ENCODE measurements at places on chromosomes 1 and 21.

DNA sequence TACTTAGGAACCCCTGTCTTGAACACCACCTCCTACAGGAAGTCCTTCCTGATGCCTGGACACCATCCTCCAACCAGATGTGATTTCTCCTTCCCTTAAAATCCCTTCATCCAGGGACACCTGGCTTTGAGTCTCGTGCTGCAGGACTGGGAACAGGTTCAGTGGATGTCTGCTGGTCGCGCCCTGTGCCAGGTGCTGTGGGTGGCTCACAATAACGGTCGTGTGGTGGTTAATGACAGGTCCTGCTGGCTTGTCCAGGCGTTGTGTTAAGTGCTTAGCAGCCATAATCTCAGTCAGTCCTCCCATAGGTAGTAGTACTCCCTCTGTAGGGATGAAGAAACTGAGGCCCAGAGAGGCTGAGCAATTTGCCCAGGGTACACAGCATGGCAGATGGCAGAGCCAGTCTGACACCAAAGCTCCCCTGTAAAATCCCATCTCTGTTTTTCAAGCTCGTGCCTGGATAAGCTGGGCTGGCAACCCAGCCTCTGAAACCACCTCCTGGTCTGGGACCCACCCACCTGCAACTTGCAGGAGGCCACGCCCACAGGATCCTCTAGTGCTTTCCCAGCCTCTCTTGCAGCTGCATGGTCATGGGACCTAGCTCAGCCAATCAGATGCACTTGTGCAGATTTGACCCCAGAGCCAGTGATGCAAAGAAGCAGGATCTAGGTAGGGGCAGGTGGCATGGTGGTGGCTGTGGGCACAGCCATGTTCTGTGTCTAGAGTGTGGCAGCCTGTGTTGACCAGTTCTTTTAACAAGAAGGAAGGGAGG lies 106.0 kb upstream of the IFFO2 start:
- DNase-seq: no peak
- H3K36me3 ChIP-seq: peaks cover 3% of the 10 kb centered on the region
- H3K4me1 ChIP-seq: peaks cover 5% of the 10 kb centered on the region

- H3K4me3 ChIP-seq: no peak overlapping the region
- peaks cover 14% of the 10 kb centered on the region for H3K36me3 ChIP-seq
- no peak overlapping the region for H3K27ac ChIP-seq
- DNase-seq: no peak
Observed at GRCh38 chr1:115067161-115067859, 22.0 kb downstream of the TSPAN2 start.

DNA sequence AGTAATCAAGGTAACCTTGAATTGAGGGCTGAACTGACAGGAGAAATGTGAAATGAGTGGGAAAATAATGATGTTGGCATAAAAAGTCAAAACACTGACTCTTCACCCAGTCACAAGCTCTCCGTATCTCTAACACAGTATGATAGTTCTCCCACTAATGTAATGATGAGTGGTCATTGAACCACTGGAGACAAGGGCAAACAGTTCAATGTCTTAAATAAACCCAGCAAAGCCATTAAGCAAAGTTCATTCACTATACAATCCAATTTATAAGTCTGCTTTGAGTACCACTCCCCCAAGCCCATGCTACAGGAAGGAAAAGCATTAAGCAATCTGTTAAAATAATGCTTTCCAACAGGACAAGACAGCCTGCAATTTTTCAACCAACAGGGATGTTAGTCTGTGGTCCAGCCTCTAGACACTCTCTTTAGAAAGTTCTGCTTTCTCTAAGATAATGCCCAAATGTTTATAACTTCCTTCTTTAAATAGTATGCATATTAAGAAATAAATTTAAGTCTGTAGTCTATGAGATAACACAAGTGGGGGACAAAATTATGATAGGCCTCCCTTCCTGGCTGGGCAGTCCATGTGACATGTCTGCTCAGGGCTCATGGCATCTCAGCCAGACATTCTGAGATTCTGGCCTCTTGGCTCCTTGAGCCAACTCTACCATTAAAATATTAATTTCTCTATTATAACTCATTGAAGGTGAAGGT lies 25.5 kb upstream of the DDAH1 start:
- H3K27ac ChIP-seq: no peak overlapping the region
- H3K4me1 ChIP-seq: no peaks in the 10 kb centered on the region
- H3K36me3 ChIP-seq: no peaks in the 10 kb centered on the region
- H3K27me3 ChIP-seq: peaks cover 18% of the 10 kb centered on the region
- no peak overlapping the region for H3K4me3 ChIP-seq
- DNase-seq: no peak

DNA sequence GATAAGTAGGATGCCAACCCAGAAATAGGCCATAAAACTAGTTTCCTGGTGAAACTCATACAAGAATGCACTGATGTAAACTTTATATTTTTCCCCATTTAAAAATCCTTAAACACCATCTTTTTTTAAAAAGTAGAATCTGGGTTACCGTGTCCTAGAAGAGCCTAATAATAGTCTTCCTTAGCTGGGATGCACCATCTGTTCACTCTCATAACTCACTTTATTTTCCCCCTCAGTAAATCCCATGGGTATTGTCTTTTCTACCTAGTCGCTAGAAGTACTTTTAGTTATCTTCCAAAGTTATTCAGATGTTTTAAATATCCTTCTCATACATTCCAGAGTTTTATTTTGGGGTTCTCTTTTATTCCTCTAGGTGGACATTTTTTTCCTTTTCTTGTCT lies 250.2 kb downstream of the PLA2G4A start:
- H3K27ac ChIP-seq: no peak overlapping the region
- no peak overlapping the region for H3K4me3 ChIP-seq
- DNase-seq: no peak
- no peaks in the 10 kb centered on the region for H3K27me3 ChIP-seq
- peaks cover 3% of the 10 kb centered on the region for H3K4me1 ChIP-seq
- peaks cover 4% of the 10 kb centered on the region for H3K36me3 ChIP-seq

DNA sequence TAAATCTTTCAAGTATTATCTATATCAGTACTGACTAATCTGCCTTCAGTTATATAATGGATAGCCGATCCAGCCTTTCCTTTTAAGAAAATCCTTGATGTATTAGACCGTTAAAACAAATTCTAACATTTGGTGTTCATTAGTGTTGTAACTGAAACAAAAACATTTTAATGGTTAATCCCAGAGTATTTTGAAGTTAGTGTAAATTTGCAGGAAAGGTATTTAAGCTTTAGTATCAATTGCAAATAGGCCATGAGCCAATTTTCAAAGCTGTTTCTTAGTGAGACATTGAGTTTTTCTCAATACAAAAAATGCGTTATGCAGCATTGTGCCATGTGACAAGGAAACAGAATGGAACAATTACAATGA lies 29.6 kb downstream of the DISP1 start:
- no peaks in the 10 kb centered on the region for H3K4me1 ChIP-seq
- H3K36me3 ChIP-seq: no peaks in the 10 kb centered on the region
- no peaks in the 10 kb centered on the region for H3K27me3 ChIP-seq

DNA sequence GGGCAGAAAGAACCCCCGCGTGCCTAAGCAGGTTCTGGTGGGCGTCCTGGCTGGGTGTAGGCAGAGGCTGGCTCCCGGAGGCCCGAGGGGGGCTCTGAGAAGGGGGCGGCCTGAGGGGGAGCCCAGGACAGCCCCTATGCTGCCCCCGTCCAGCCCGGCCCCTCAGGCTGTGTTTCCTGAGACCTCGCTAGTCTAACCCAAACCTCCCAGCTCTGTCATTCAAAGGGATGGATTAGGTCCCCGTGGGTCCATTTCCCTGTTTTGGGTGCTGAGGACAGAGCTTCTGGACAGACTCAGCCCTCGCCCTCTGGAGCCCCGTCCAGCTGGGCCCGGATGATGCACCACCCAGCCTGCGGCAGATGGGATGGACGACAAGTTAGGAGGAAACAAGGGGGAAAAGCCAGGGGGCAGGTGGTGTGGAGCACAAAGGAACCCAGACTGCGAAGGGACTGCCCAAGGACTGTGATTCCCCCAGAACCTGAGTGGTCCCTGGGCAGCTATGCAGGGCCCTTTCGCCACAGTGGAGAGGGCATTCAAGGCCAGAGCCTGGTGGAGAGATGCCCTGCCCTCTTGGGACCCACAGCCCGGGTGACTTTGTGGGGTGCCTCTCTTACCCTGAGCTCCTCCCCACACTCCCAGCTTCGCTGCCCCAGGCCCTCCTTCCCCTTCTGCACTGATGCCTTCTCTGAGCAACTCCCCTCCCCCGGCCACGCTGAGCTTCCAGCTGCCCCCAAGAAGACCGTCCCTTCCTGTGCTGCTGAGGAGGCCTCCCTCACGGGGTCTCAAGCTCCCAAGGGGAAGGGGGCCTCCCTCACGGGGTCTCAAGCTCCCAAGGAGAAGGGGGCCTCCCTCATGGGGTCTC lies 2.8 kb downstream of the HES4 start:
- H3K36me3 ChIP-seq: no peaks in the 10 kb centered on the region
- no peak overlapping the region for H3K27ac ChIP-seq
- peaks cover 31% of the 10 kb centered on the region for H3K27me3 ChIP-seq
- H3K4me1 ChIP-seq: peaks cover 4% of the 10 kb centered on the region
- no peak overlapping the region for H3K4me3 ChIP-seq

DNA sequence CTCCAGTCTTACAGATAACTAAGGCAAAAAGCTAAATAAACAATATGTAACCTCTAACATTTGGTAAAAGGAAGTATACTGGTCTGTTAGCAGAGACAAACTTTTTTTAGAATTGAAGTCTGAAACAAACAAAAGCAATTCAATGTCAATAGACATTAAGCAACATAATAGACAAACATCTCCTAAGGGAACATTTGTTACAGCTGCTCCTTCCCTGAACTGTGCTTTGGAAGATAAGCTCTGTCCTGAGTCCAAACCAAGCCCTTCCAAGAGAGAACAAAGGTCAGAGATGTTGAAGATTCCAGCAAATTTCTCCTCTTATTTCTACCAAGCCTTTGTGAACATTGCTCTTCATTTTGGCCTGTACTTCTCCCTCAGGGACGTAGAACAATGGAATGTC lies 25.3 kb downstream of the FMO2 start:
- no peak overlapping the region for H3K4me3 ChIP-seq
- no peak for DNase-seq
- no peak overlapping the region for H3K27ac ChIP-seq
- peaks cover 5% of the 10 kb centered on the region for H3K27me3 ChIP-seq
- no peaks in the 10 kb centered on the region for H3K4me1 ChIP-seq

- H3K4me1 ChIP-seq: peaks cover 2% of the 10 kb centered on the region
- H3K27ac ChIP-seq: no peak overlapping the region
- H3K27me3 ChIP-seq: peaks cover 8% of the 10 kb centered on the region
- no peak overlapping the region for H3K4me3 ChIP-seq
Observed at GRCh38 chr1:43049481-43049880, 90.8 kb upstream of the SLC2A1 start.

GRCh38 chr1:19405761-19406487 lies 79.4 kb downstream of the CAPZB start:
- H3K4me1 ChIP-seq: peaks cover 20% of the 10 kb centered on the region
- H3K27me3 ChIP-seq: no peaks in the 10 kb centered on the region
- H3K36me3 ChIP-seq: peaks cover 9% of the 10 kb centered on the region

DNA sequence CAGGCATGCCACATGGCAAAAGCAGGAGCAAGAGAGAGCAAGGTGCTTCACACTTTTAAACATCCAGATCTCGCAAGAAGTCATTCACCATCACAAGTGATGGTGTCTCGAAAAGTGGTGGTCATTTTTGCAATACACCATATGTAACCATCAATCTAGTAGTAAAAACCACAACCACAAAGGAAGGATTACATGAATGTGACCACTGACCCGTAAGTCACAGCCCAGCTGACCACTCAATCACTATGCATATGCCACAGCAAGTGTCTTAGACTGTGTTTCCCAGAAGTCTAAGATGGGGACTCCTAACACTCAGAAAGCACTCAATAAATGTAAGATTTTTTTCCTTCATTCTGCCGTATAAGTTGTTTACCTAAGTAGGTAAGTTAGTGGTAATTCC lies 76.9 kb downstream of the FH start:
- H3K27ac ChIP-seq: no peak overlapping the region
- H3K36me3 ChIP-seq: no peaks in the 10 kb centered on the region
- DNase-seq: no peak
- H3K4me1 ChIP-seq: peaks cover 2% of the 10 kb centered on the region
- H3K4me3 ChIP-seq: no peak overlapping the region
- no peaks in the 10 kb centered on the region for H3K27me3 ChIP-seq

- peak; percentile 60 for DNase-seq
- peak overlapping the region; percentile 67 for H3K4me3 ChIP-seq
- H3K36me3 ChIP-seq: peaks cover 63% of the 10 kb centered on the region
- no peaks in the 10 kb centered on the region for H3K27me3 ChIP-seq
Observed at GRCh38 chr21:34962586-34963222, 86.4 kb downstream of the RUNX1 start.

- DNase-seq: peak; percentile 35
- no peak overlapping the region for H3K27ac ChIP-seq
- no peaks in the 10 kb centered on the region for H3K4me1 ChIP-seq
- no peak overlapping the region for H3K4me3 ChIP-seq
- peaks cover 11% of the 10 kb centered on the region for H3K36me3 ChIP-seq
Observed at GRCh38 chr1:38834937-38835827, 24.4 kb downstream of the RRAGC start.

GRCh38 chr1:63379583-63379982 lies 12.2 kb downstream of the ALG6 start:
- H3K36me3 ChIP-seq: peaks cover 34% of the 10 kb centered on the region
- no peak for DNase-seq
- H3K27me3 ChIP-seq: no peaks in the 10 kb centered on the region
- H3K27ac ChIP-seq: no peak overlapping the region

DNA sequence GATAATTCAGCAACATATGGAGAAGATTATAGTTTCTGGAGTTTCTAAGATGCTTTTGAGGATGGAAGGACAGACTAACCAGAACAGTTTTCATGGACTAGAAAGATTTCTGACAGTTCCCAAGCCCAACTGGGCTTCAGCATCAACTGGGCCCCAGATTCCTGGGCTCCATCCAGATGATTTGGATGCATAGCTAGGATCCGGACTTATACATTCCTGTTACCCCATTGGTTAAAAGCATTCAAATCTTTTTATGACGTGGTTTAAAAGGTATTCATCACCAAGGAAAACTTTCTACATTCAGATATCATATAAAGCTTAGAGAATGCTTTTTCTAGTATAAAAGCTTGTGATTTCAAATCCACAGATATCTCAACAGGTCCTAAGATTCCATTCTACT lies 29.7 kb downstream of the TSHB start:
- H3K4me1 ChIP-seq: peaks cover 37% of the 10 kb centered on the region
- peaks cover 7% of the 10 kb centered on the region for H3K36me3 ChIP-seq
- peaks cover 10% of the 10 kb centered on the region for H3K27me3 ChIP-seq
- no peak overlapping the region for H3K27ac ChIP-seq
- no peak for DNase-seq

GRCh38 chr1:79817031-79817560 lies 810.6 kb upstream of the ADGRL4 start:
- H3K27ac ChIP-seq: no peak overlapping the region
- H3K36me3 ChIP-seq: no peaks in the 10 kb centered on the region
- no peak overlapping the region for H3K4me3 ChIP-seq
- no peaks in the 10 kb centered on the region for H3K27me3 ChIP-seq

- no peaks in the 10 kb centered on the region for H3K27me3 ChIP-seq
- no peak overlapping the region for H3K27ac ChIP-seq
- H3K4me1 ChIP-seq: peaks cover 3% of the 10 kb centered on the region
- H3K4me3 ChIP-seq: no peak overlapping the region
- no peak for DNase-seq
Observed at GRCh38 chr1:245776139-245776538, 621.4 kb downstream of the KIF26B start.

- peaks cover 2% of the 10 kb centered on the region for H3K4me1 ChIP-seq
- H3K4me3 ChIP-seq: peak within 1 kb of the TSS; percentile 79
- DNase-seq: peak; percentile 28
- H3K27me3 ChIP-seq: peaks cover 50% of the 10 kb centered on the region
- H3K27ac ChIP-seq: peak within 1 kb of the TSS; percentile 19
- H3K36me3 ChIP-seq: no peaks in the 10 kb centered on the region
Observed at GRCh38 chr21:45404730-45405270, at the start of gene COL18A1. TSS of gene COL18A1 (plus strand) at chr21:45405165. CDS start at chr21:45405231, 66 bp downstream.

- DNase-seq: no peak
- no peak overlapping the region for H3K4me3 ChIP-seq
- H3K36me3 ChIP-seq: no peaks in the 10 kb centered on the region
- H3K4me1 ChIP-seq: no peaks in the 10 kb centered on the region
- no peaks in the 10 kb centered on the region for H3K27me3 ChIP-seq
- no peak overlapping the region for H3K27ac ChIP-seq
Observed at GRCh38 chr1:55893155-55893554, 678.0 kb upstream of the USP24 start.
